ENCODE measurements at places on chromosomes 3 and 15. TPM values are rescaled to one million over a fixed set of nuclear protein-coding genes. Genes with fewer than 3 reads are reported as not detected.

The CHDH gene
- 0.17 TPM for total RNA-seq

GRCh38 chr15:25175789-25176615 is 221.2 kb downstream of the SNRPN start:
- H3K27me3 ChIP-seq = no peaks in the 10 kb centered on the region
- no peak for DNase-seq
- no peaks in the 10 kb centered on the region for H3K4me1 ChIP-seq
- H3K36me3 ChIP-seq = no peaks in the 10 kb centered on the region
- H3K4me3 ChIP-seq = no peak overlapping the region
- H3K27ac ChIP-seq = no peak overlapping the region

The ALPK3 gene
- total RNA-seq = 0.28 TPM

- H3K27me3 ChIP-seq = peaks cover 4% of the 10 kb centered on the region
- peaks cover 12% of the 10 kb centered on the region for H3K4me1 ChIP-seq
- no peaks in the 10 kb centered on the region for H3K36me3 ChIP-seq
- no peak for DNase-seq
Observed at GRCh38 chr15:87733977-87734376, 522.6 kb downstream of the NTRK3 start.

DNA sequence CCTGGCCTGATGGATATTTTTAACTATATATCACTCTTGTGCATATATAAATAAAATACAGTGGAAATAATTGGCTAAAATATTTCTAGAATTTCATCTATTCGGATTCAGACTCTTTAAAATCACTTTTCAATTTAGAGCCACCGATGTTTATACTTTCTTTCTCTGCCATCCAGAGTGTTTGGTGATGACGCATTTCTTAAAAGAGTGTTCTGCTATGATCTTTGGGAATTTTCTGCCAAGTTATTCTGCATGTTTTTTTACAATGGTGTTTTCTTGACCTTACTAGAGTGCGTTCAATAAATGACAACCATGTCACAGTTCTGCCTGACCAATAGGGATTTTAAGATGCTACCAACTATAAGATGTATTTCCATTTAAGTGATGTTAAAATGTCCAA is 30.2 kb downstream of the PPP2R3A start:
- peaks cover 6% of the 10 kb centered on the region for H3K27me3 ChIP-seq
- peaks cover 4% of the 10 kb centered on the region for H3K4me1 ChIP-seq
- no peak for DNase-seq
- H3K36me3 ChIP-seq = no peaks in the 10 kb centered on the region
- no peak overlapping the region for H3K4me3 ChIP-seq

The PRTG gene
- not detected for total RNA-seq

DNA sequence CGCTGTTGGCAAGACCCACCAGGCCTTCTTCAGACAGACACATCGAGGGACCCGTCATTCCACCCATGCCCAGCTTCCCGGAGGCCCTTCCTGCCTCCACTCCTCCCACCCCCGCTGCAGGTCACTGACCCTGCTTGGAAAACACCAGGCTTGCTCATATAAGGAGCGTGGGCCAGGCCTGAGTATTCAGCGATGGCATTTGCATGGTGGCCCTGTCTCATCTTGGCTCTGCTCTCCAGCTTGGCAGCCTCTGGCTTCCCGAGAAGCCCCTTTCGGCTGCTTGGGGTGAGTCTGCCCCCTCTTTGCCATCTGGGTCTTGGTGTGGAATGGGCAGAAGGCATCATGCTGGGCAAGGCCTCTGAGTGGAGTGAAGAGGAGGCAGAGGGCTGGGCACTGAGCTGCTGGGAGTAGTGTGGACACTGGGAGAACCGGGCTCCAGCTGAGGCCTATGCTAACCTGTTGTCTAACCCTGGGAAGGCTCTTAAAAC is at the start of gene ITIH3:
Gene ITIH3, plus strand, starts transcription at position 185 of the 488 bp plus-strand sequence. Its CDS starts 8 bp downstream, at position 193.
- no peak within 1 kb of the TSS for H3K4me3 ChIP-seq
- no peak within 1 kb of the TSS for H3K27ac ChIP-seq
- H3K27me3 ChIP-seq = no peaks in the 10 kb centered on the region
- no peaks in the 10 kb centered on the region for H3K4me1 ChIP-seq
- no peak for DNase-seq

GRCh38 chr15:88454867-88455810 is 12.0 kb downstream of the MRPL46 start:
- no peak overlapping the region for H3K27ac ChIP-seq
- peak; percentile 46 for DNase-seq
- H3K4me1 ChIP-seq = peaks cover 2% of the 10 kb centered on the region
- no peaks in the 10 kb centered on the region for H3K36me3 ChIP-seq

- no peaks in the 10 kb centered on the region for H3K4me1 ChIP-seq
- no peaks in the 10 kb centered on the region for H3K27me3 ChIP-seq
- H3K27ac ChIP-seq = no peak overlapping the region
- no peaks in the 10 kb centered on the region for H3K36me3 ChIP-seq
Observed at GRCh38 chr3:161915418-161915750, 418.8 kb downstream of the OTOL1 start.

DNA sequence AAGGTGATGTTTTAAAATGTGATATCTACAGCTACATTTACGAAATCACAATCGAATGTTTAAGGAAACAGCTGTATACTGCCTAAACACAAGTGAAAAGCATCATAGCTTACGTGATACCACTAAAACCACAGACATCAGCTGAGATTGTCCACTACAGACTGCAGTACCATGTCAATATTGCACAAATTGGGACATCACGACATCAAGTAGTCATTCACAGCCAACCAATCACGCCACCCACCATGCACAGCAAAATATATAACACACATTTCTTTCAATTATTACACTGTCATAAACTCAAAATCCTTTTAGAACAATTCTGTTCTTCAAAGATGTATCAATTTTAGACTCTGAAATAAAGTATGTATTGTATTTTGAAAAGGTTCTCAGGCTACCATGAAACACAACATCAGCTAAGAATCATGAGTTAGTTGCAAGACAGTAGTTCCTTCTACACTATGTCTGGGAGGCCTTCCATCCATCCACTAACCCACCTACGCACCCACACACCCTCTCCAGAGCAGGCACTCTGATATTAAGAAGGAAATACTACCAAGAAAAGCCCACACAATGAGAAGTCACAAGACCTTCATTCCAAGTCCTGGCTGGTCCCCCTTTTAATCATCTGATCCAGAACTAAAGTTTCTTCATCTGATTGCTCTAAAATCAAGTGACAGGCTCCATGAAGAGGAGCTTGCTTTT is 3.1 kb downstream of the DMXL2 start:
- H3K4me1 ChIP-seq = peaks cover 14% of the 10 kb centered on the region
- H3K27ac ChIP-seq = no peak overlapping the region
- H3K36me3 ChIP-seq = peaks cover 3% of the 10 kb centered on the region
- peaks cover 3% of the 10 kb centered on the region for H3K27me3 ChIP-seq
- H3K4me3 ChIP-seq = no peak overlapping the region

Measured in activated naive CD8-positive, alpha-beta T cell treated with anti-CD3 and anti-CD28 coated beads, Interleukin-2, amount 10 ng/mL, durations not matched to agents 7 days and 5 days (primary cell).